ENCODE measurements at places on chromosomes 7 and 10.

GRCh38 chr7:104093127-104093526 is 103.7 kb upstream of the RELN start:
- no peak for DNase-seq

DNA sequence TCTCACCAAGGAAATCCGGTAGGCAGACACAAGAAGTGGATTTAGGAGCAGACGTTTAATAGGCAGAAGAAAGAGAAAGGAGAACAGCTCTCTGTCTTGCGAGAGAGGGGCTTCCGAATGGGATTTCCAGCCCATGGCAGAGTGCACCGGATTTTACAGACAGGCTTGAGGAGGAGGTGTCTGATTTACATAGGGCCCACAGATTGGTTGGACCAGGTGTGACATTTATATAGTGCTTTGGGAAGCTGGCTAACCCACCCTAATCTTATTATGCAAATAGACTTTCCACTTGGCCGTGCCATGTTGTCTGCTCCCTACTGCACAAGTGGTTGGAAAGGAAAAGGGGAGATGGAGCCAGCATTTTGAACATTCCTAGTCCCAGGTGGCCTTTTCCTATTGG is 57.8 kb downstream of the ANKMY2 start:
- no peak for DNase-seq

DNA sequence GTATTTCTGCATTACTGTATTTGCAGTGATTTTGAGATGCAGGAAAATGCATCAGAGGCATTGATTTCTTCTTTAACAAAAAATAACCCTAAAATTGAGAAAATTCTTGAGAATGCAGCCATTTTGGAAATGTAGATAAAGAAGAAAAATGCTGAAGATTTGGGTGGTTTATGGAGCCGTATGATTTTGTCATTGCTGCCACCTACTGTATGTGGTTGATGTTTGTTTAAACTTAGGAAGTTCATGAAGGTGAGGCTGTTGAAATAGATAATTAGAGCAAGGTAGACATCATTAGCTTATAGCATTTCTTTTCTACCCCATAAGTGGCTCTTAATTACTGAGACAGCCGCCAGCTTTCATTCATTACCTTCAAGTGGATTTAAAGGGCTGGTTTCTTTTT is 92.1 kb upstream of the SAMD8 start:
- no peak for DNase-seq

DNA sequence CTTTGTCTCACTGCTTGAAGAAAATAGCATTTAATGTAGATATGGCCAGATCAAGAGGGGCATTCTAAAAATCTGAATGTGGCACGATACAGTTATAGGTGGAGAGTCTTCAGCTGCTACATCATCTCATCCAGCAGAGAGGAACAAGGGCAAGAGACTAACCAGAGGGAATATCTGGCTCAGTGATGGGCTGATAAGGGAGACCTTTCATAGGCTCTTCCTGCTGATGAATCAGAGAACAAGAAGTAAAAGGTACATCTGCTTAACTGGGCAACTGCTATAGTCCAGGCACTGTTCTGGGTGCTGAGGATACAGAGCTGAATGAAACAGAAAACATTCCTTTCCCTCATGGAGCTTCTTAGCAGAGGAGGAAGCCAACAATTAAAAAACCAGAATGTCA is 37.9 kb downstream of the PIP4K2A start:
- no peak for DNase-seq

DNA sequence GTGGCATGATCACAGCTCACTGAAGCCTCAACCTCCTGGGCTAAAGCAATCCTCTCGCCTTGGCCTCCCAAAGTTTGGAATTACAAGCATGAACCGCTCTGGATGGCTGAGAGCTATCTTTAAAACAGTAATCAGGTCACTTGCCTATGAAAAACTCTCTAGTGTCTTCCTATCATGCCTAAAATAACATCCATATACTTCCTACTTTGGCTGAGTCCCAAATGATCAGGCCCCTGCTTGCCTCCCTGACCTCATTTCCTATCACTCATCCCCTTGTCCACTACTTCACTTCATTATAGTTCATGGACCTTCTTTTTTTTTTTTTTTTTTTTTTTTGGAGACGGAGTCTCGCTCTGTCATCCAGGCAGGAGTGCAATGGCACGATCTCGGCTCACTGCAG is 28.0 kb downstream of the SEPTIN7 start:
- DNase-seq: no peak

DNA sequence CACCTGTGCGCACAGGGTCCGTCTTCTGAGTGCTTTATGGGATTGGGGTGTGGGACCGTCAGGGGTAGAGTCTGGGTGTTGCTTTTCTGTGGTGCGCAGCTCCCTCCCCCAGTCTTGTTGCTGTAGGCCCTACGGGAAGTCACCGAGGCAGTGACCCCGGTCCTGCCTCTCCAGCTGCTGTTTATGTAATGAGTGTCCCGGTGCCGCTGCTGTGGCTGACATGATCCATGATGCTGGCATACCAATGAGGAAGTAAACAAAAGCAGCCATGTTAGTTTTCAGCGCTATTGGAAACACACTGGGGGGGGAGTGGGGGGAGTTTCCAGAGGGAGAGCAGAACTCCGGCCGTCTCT is 1.1 kb downstream of the TRIM8 start:
- DNase-seq: no peak

GRCh38 chr7:88818552-88818951 is 23.0 kb upstream of the TEX47 start:
- DNase-seq: no peak

- DNase-seq: no peak
Observed at GRCh38 chr10:132641966-132642731, 104.6 kb downstream of the INPP5A start.

- DNase-seq: no peak
Observed at GRCh38 chr10:23543691-23544380, 105.0 kb downstream of the OTUD1 start.

DNA sequence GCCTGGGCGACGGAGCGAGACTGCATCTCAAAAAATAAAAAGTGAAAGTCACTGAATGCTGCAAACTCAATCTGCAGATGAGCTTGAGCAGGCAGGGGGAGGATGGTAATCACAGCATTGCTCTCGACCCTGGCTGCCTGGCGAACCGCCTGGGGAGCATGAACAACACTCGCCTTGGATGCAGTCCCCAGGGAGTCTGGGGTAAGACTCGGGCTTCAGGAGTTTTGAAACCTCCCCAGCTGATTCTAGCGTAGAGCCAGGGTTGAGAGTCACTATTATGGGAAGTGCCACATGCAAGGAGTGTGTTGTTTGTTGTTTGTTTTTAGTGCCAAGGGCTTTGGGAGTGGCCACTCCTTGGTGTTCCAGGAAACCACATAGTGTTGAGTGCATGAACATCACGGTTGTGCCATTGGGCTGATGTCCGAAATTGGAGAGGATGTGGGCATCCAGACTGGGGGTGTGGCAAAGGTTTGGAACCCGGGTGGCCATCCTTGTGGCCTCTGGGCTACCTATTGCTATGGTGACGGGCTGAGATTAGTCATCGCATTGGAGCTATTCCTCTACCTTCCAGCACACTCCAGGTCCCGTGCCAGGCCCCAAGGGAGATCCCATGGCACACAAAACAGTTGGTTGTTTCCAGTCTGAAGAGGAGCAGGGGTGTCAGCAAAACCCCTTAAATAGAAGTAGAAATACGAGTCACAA is 92.6 kb downstream of the RGS10 start:
- DNase-seq: no peak

DNA sequence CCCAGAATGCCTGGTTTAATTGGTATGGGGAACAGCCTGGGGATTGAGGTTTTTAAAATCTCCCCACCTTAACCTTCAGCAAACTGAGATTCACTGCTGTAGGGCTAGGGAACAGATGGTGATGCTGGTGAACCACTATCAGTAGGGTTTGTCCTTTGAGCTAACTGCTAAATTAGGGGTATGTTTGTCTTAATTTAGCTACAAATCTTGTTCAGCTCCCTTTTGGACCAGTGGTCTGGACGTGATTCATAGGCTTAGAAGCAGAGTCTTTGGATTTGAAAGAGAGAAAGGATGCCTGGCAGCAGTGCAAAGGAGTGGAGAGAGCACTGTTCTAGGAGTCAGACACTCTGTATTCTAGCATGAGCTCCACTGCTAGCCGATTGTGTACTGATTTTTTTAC is 2.8 kb downstream of the HDAC9 start:
- DNase-seq: no peak

DNA sequence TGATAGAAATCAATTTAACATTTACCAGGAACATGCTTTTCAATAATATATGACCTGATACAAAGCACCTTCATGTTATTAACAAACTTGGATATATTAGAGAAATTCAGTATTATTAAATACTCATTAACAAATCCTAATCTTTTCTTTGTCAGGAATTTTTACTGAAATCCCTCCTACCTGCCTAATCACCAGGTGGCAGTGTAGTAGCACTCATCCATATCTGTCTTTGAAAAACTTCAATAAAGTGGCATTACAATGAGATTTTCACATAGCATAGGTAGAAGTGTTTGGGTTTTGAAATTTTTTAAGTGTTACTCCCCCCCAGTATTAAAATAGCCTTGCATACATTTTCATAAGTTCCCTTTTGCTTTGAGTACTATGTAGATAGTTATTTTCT is 1246.6 kb upstream of the LRRN3 start:
- no peak for DNase-seq

DNA sequence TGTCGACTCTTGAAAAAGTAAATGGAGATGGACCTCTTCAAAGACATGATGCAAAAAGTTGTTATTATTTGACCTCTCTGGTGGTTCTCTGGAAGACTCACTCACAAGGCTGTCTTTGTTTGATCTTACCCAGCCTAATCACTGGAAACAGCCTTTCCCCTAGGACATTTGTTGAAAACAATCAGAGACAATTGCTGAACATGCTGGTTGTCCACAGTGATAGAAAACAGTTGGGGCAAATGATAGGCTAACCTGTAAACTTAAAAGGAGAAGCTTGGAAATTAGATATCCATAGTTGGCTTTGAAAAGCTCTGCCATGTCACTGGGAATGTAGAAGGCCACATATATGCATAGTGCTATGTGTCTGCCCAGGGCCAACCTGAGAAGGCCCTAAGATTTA is 22.9 kb upstream of the TES start:
- DNase-seq: no peak

GRCh38 chr10:33127622-33128021 is 169.6 kb upstream of the ITGB1 start:
- DNase-seq: no peak

DNA sequence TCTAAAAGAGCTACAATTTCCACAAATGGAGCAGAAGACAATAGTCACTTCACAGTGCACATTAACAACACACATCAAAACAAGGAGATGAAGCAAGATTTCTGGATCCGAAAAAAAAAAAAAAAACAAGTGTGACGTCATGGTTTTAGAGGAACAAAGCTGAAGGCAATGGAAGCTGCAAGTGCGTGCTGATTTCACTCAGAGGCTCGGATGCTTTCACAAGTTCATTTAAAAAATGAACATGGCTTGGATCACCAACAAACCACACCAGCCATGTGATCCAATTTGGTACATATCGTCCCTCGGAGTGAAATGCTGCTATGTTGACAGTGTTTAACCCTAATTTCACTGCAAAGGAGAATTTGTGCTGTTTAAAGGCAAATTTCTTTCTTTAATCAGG is 337.0 kb upstream of the PRKCQ start:
- DNase-seq: no peak

- no peak for DNase-seq
Observed at GRCh38 chr10:24579906-24580305, 143.8 kb downstream of the ARHGAP21 start.
